ENCODE measurements at places on chromosomes 4 and X.

DNA sequence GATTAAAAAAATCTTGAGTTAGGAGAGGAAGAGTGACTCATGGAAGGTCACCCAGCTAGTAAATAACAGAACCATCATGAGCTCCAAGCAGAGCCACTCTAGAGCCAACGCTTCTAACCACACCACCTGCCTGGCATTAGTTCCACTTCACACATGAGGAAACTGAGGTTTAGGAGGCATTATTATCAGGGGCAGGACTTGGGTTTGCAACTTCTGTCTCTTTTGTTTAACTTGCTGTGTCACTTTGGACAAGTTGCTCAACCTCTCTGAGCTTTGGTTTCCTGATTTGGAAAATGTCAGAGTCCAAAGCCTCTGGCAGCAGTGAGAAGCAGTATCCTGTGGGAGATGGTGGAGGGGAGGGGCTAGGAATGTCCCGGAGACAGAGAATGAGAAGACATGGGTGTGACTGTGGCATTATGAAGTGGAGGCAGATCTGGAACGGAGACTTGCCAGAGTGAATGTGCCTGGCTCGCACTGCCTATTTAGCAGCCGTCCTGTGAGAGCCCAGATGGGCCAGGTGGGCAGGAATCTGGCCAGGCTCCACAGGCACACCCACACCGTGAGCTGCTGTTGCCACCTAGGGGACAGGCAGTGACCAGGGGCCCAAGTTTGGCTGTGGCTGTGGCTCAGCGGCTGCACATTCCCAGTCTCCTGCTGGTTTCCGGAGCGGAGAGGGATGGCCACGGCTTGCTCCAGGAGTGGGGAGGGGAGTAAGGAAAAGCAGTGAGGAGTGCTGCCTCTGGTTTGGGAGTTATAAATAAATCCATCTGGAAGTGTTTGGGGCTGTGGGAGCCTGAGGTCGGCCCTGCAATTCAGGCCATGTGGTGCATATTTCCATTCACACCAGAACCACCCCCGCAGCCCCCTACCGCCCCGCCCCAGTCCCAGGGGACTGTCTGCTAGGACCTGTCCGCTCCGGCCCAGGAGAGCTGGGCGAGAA, 93.4 kb downstream of the NHSL2 start:
- DNase-seq: no peak

GRCh38 chr4:119647558-119647957, 19.0 kb upstream of the PDE5A start:
- no peak for DNase-seq

DNA sequence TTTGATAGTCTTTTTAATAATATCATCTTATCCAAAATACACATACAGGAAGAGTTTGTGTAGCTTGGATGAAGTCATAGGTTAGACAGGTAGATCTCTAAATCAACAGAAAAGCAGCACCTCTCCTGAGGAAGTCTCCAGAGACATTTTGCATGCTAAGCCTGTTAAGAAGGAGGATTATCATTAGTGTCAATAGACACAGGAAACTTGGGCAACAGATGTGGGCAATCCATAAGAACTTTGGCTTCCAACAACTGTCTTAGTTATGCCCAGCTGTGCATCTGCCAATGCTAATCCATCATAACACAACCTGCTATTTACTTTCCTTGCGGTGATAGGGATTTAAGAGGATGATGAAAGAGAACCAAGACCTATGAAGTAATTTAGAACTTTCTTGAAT, 1052.6 kb downstream of the RPA4 start:
- DNase-seq: no peak

DNA sequence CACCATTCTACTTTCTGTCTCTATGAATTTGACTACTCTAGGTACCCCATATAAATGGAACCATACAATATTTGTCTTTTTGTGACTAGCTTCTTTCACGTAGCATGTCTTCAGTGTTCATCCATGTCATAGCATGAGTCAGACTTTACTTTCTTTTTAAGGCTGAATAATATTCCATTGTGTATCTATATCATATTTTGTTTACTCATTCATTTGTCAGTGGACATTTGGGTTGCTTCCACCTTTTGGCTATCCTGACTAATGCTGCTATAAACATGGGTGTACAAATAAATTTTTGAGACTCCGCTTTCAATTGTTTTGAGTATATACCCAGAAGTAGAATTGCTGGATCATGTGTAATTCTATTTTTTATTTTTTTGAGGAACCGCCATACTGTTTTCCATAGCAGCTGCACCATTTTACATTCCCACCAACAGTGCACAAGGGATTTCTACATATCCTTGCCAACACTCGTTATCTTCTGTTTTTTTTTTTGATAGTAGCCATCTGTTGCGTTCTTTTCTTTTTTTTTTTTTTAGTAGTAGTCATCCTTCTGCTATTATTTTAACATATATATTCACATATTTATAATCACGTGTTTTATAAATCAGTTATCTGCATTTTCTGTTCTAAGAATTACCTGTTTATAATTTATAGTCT, 158.0 kb upstream of the MED14 start:
- DNase-seq: no peak

- DNase-seq: no peak
These were observed 404.2 kb downstream of the MID1IP1 start for GRCh38 chrX:39205467-39205866.

DNA sequence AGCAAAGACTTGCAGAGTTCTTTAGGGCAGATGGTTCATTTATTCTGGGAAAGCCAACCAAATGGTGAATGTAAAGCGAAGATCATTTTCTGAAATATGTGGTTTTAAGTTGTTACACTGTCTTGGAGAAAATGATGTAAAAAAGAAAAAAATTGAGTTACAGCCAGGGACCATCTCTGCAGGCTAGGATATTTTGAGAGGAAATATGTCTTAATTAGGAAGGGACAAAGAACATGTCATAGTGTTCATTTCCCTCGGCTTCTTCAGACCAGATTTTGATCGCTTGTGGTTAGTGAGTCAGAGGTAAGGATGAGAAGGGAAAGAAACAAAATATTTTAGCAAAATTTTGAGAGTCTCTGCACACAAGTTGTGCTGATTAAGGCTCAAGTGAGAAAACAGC, 59.0 kb upstream of the C1QTNF7 start:
- DNase-seq: no peak

DNA sequence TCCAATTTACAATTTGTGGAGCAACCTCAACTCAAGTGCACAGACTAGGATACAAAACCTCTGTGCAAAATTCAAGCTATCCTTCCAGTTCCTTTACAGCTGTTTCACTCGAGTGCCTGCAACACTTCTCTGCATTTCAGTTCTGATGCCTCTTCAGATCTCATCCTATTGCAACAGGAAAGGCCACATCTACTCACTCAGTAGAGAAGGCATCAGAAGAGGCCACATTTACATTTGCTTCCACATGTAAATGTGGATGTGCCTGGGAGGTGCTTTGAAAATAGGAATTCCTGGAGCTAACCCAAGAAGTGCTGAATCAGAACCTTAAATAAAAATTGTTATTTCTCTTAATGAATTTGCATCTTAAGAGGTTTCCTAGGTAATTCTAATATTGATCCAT, 45.8 kb upstream of the SERTM2 start:
- no peak for DNase-seq

DNA sequence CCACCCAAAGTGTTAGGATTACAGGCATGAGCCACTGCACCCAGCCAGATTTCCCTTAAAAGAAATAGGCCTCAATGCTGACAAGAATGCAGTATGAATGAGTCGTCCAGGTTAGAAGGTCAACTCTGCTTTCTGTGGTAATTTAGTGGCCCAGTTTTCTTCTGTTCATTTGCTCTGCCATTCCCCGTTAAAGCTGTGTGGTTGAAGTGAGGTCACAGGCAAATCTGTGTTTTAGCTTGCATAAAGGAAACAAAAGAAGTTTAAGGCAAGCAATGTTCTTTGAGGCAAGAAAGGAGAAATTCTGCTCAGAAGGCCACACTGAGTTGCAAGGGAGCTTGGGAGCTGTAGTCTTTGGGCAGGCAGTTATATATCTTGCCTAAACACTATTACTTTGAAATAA, 176.8 kb downstream of the LARP7 start:
- DNase-seq: no peak

DNA sequence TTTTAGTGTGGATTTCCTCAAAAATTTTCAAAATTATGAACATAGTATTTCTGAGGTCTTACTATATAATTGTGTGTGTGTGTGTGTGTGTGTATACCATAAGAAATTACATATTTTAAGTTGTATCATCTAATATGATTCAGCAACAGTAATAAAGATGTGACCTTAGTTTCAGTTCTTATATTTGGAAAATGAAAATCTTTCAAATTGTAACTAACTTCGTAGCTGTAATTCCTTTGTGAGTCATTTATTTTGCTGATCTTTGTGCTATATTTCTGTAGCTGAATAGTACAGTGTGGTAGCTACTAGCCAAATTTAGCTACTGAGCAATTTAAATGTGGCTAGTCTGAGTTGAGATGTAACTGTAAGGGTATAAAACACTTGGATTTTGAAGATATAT, 116.4 kb downstream of the RAP1GDS1 start:
- no peak for DNase-seq

DNA sequence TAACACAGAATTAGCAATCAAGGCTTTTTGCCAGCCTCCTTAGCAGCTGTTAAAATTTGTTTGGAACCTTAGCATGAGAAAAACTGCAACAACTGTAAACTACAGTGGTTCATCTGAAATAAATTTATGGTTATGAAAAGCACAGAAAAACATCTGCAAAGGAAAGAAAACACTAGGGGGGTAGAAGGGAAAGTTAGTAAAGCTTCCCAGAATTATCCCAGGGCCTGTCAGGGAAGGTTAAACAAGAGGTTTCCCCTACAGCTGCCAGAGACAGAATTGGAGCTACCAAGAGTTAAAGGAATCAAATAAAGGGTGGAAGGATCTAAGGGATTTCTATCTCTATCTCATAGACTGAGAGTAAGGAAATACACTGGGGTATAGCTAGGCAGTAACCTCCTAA, 234.7 kb upstream of the DIAPH2 start:
- DNase-seq: no peak

- no peak for DNase-seq
These were observed 44.9 kb upstream of the NDST4 start for GRCh38 chr4:115158296-115158695.

DNA sequence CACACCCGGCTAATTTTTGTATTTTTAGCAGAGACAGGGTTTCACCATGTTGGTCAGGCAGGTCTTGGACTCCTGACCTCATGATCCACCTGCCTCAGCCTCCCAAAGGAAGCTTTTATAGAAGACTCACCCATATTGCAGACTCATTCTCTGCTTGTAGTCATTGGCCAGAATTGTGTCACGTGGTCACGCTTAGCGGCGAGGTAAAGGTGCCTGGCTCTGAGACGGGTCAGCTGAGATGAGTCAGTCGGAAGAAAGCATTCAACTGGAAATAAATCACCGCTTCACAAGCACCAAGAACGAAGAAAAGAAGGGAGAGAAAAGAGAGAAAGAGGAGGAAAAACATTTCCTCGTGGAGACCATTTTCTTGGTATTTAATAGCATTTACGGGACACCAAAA, 218.8 kb upstream of the NOCT start:
- no peak for DNase-seq

GRCh38 chr4:132893787-132894186, 255.3 kb upstream of the PCDH10 start:
- no peak for DNase-seq

DNA sequence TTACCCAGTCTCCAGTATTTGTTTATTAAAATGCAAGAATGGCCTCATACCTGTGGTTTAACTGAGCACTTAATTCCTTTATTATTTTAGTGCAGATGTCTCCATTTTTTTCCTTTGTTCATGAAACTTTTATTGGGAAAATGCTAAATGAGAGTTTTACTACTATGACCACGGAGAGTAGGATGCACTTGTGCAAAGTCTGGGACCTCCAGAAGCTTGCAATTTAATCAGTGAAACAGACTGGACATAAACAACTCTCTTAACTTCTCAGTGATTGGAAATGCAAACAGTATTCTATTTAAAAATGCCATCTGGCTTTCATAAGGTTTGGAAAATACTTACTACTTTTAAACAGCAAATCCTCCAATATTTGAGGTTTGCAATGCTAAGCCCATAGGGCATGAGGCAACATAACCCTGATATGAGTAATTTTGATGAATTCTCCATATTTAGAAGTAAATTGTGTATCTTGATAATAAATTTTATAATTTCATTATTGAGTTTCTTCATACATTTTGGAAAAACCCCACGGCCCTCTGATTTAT, 718.7 kb upstream of the MAGEB2 start:
- no peak for DNase-seq

DNA sequence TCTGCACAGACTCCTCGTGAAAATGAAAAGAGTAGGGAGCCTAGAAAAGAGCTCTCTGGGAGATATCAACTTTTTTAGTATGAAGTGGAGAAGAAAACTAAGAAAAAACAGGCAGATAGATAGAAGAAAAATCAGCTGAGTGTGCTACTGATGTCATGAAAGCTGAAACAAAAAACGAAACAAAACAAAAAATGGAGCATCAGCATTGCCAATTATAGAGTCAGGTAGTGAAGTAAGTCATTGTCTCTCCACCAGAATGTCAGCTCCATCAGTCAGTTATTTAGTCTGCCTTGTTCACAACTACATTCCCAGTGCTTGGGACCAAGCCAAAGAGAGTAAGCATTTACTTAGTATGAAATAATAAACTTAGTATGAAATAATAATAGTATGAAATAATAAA, 595.1 kb downstream of the STPG2 start:
- no peak for DNase-seq

GRCh38 chr4:183995570-183995969, 90.5 kb downstream of the STOX2 start:
- DNase-seq: no peak

- no peak for DNase-seq
These were observed 804 bp upstream of the GC start for GRCh38 chr4:71784569-71785197.

DNA sequence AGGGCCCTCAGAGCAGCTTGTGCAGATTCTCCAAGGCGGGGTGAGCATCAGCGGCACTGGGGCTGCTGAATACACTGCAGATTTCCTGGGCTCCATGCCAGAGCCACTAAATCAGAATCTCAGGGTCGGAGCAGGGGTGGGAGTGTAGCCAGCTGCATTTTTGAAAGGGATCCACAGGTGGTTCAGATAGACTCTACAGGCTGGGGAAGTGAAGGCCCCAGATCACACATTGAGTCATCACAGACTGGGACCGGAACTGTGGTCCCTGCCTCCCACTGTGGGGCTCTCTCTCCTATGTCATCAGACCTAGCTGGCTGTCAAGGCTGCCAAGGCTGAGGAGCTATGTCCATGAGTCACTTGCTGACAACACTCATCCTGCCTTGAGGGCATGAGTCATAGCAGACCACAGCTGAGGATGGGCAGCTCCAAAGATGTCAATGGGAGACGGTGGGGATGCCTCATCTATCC, 162.3 kb upstream of the MAMLD1 start:
- peak; percentile 75 for DNase-seq

DNA sequence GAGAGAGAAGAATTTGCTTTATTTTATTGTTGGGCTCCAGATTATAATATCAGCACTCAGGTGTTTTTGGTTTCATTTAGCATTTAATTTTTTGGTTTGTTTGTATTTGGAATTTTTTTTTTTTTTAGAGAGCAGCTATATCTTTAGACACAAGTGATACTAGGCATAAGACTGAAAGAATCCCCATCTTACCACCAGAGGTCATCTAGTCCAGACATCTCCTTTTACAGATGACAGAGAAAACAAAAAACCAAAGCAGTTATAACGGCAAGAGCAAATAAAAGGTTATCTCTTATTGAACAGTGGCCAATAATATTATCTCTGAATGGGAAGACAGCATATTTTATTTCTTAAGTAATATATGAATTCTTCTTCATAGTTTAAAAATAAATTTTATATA, 22.8 kb downstream of the USP38 start:
- no peak for DNase-seq

- no peak for DNase-seq
These were observed 48.1 kb upstream of the TSPAN7 start for GRCh38 chrX:38513112-38513742.

- DNase-seq: no peak
These were observed 20.4 kb downstream of the SPCS3 start for GRCh38 chr4:176339936-176340761.

GRCh38 chr4:26622913-26623312, 39.0 kb downstream of the TBC1D19 start:
- DNase-seq: no peak

Data from H54 (cell line).